ENCODE measurements at places on chromosomes 5 and 9.

DNA sequence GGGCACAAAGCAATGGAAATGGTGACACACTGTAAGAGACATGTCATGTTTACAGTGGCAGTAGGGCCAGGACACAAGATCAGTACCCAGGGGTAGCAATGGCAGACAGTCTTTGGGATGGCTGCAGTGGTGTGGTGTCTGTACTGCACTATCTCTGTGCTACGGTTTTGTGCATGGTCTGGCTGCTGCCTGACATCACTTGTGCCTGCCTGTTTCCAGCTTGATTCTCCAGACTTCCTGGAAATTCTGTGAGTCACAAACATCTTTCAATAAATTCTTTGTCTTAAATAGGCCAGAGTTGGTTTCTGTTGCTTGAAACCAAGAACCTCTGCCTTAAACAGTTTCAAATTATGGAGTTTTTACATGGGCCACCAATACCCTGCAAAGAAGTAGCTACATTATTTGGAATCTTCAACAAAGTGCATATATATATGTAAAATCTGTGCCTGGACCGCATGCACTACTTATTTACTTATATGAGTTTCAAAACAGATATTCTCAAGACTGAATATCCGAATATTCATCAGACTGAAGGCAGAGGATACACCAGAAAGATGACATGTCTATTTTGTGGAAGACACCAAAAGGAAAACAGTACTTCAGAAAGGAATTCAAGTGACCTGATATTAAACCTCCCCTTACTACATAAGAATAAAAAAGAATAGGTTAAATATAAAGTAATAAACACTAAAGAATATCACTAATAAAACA is 188.1 kb downstream of the RFX3 start:
- no peak for DNase-seq

DNA sequence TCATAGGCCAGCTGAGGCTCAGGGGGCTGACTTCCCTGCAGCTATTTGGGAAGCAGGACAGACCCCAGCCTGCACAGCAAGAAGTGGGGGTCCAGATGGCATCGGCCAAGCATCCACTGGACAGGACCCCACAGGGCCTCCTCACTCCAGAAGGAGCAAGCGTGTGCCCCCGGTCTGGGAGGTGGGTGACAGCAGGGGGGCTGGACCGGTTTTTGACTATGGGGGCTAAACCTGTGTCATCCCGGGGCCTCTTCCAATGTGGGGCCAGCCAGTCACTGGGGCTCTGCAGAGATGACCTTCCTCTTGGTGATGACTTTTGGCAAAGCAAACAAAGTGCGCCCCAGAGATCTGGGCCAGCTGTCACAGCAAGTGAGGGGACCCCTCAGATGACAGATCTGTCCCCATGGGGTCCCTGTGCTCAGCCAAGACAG is 163.9 kb downstream of the OLFM1 start:
- no peak for DNase-seq

- no peak for DNase-seq
Measured at GRCh38 chr5:45826055-45826454, 129.9 kb upstream of the HCN1 start.

DNA sequence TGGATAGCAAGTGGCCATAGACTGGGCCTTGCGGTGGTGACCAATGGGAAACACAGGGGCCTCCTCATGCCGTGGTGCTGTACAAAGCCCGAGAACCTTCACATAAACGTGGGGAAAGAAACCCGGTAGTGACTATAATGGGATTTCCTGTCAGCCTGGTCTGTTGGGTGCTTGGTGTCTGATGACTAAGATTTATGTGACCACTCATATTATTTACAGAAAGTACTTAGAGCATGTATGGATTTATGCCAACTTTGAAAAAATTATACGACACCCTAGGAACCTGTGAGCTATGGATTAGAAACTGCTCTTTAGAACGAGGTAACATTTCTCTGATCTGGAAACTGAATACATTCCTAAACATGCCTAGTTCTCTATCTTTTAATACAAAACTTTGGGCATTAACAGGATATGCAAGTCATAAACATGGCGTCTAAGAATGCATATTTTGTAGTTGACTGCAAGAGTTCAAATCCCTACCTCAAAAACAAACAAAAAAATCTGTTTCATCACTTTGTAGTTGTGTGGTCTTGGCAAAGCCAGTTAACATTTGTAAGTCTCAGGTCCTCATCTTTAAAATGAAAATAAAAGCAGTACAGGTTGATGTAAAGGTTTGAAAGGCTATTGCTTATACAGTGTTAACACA is 85.4 kb downstream of the TMEM167A start:
- no peak for DNase-seq

- DNase-seq: no peak
Measured at GRCh38 chr9:132008184-132008803, 71.4 kb downstream of the MED27 start.

DNA sequence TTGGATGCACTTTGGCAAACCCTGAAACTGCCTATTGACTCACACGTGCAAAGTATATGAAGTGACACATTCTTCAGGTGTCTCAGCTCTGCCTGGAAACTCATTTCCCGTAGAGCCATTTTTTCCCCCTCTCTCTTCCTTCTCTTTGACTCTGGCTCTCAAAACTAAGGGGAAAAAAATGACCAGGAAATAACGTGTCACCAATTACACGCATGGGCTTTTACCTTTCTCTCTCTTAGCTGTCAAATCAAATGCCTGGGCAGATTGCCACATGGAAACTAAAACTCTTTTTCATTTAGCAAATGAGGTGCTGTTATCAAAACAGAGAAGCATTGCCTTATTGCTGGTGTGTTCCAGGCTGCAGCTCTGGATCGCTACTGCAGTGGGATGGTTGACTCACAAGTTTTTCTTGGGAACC is 18.3 kb upstream of the IFNK start:
- DNase-seq: no peak

DNA sequence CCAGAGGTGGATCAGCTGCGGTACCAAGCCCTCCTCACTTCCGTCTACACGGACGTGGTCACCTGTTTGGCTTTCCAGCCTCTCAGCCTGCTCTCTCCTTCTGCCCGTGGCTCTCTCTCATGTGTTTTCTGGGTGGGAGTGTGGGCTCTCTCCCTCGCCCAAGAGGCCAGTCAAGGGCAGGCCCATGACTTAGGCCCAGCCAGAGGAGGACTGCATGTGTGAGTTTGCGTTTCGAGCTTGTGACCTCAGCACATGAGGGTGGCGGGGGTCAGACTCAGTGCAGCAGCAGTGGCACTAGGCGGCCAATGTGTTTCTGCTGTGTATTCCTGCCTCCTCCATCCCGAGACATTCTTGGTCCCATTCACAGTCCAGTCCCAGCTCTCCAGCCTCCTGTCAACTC is 82.5 kb upstream of the SMIM23 start:
- DNase-seq: no peak

GRCh38 chr5:52690236-52690768 is 97.4 kb upstream of the ITGA1 start:
- DNase-seq: no peak

- DNase-seq: no peak
Measured at GRCh38 chr5:23014266-23014665, 161.1 kb upstream of the CDH12 start.
